ENCODE measurements at places on chromosomes 5 and 9.

- peak; percentile 48 for DNase-seq
These were observed 84.0 kb downstream of the ZFAND5 start for GRCh38 chr9:72280913-72281500.

- DNase-seq = no peak
These were observed 424.1 kb upstream of the KIF2A start for GRCh38 chr5:61881821-61882487.

- DNase-seq = no peak
These were observed 58.9 kb upstream of the ORM1 start for GRCh38 chr9:114263853-114264510.

GRCh38 chr5:171635561-171636245 lies 149.9 kb upstream of the SMIM23 start:
- no peak for DNase-seq

- DNase-seq = no peak
These were observed 79.0 kb downstream of the GLDC start for GRCh38 chr9:6566409-6567139.

GRCh38 chr9:69412741-69413150 lies 87.7 kb downstream of the ENTREP1 start:
- peak; percentile 85 for DNase-seq

GRCh38 chr9:117092582-117092981 lies 322.3 kb downstream of the ASTN2 start:
- DNase-seq = no peak

GRCh38 chr9:126668058-126668457 lies 54.3 kb downstream of the LMX1B start:
- no peak for DNase-seq

- DNase-seq = no peak
These were observed 228.8 kb downstream of the ARRDC3 start for GRCh38 chr5:91154338-91154737.

DNA sequence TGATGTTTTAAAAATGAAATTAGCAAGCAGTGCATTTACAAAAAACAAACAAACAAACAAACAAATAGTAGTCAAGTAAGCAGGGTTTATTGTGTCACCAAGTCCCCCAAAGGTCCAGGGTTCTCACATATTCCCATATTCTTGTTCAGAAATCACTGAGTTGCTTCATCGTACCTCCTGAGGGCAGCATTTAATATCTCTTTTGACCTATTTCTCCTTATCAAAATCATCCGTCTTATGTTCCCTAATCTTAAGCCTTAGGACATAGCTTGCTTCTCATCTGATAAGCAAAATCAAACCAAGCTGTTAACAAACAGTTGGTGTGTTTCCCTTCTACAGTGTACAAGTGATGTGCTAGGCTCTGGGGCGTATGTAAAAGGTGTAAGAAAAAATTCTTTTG lies 109.5 kb upstream of the MAN2A1 start:
- DNase-seq = no peak

DNA sequence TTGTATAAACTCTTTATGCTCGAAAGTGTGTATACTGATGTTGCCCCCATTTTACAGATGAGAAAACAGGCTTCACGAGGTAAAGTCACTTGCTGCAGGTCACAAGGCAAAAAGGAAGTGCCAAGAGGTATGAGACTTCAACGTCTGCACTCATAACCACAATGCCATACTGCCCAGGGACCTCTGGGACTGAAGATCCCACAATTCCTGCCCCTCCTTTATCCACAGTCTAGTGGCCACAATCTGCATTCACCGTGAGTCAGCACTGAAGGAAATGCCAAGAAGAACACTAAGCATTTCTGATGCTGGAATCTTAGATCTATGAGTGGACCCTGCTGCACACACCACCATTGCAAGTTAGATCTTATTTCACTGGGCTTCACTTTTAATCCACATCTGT lies 37.3 kb downstream of the MED27 start:
- no peak for DNase-seq

DNA sequence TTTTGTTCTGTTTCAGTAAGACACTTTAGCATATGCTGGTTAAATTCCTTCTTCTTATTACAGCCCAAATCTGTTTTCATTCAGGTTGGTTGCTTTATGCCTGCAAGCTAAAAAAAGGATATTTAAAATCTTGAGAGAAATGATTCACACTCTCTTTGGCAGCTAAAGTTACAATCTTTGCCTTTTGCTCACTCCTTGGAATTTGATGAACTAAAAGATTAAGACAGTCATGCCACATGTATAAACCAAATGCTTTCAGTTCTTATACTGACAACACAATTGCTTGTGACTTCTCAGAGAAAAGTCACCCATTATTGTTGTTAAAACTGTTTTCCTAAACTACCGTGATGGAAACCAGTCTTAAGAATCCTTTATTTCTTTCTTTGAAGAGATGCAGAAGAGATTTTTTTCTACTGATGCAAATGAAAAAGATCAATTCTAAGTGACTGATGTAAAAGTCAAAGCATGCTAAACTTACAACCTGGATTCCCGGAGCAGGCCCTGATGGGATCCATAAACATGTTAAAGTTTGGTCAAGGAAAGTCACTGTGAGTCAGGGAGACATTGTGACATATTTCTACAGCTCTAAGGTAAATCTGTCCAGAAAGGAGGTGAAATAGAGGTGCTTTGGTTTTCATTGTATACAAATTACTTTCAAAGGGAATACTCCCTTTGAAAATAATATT lies 144.2 kb upstream of the CDH10 start:
- no peak for DNase-seq

- DNase-seq = no peak
These were observed 281.0 kb downstream of the RASEF start for GRCh38 chr9:82781921-82782392.

DNA sequence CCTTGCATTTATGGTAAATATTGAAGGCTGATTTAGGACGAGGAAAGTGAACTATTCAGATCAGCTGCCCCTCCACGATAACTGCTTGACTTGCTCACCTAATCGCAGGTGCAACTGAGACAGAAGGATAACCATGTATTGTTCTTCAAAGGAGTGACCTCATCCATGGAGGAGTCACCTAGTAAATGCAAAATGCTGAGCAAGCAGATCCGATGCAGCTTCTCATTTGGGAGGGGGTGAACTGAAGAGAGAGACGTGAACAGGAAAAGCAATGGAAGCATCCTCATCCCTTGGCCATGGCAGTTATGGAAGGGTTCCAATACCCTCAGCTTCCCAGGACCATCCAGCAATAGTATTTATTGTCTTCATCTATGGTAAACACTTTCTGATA lies 47.5 kb downstream of the RASGRF2 start:
- DNase-seq = no peak

DNA sequence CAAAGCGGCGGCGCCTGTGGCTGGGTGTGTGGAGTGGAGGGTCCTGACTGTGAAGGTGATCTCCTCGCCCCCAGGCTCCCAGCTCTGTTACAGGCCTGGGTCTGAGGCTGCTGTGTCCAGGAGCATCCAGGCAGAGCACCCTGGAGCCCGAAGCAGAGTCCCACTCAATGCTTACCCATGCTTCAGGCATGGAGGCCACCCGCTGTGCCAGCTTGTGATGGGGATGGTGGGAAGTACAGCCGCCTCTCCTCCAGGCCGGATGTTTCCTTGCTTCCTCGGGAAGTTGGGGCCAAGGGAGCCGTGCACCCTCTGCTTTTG lies 255.9 kb upstream of the IRX1 start:
- no peak for DNase-seq

DNA sequence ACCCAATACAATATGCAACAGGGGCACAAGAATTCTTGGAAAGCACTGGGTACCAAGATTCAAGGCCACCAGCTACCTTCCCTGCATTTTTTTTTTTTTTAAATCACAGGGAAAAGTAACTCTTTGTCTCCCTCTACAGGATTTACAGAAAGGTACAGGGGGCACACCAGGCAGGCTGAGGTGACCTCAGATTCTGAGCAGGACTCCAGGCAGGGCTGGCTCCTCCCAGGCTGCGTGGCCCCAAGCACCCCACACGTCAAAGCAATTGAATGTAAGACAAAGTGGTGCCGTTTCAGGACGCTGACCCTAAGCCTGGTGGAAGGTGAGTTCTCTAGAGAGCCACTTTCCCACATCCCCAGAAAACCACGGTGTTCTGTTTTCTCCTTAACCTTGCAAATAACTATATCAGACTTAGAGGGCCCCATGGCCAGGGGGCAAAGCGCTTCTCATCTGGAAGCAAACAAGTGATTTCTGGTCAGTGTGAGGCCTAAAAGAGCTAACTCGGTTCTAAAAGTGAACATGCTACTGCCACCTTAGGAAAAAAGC lies 222.6 kb downstream of the ROR2 start:
- DNase-seq = peak; percentile 74

DNA sequence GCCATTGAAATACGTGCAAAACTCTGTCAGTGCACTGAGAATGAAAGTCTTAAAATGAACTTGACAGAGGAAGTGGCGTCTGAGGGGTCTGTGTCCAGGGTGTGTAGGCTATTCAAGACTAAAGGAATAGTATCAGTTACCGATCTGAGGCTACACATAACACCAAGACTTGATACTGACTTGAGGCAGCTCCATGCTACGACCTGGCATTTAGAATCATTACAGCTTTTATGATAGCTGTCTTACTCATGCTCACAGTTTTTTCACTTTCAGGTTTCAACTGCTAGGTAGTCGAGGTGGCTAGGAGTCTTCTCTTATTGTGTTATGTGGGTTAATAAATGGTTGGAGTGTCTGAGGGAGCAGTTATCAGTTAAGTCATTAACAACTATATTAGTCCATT lies 92.8 kb upstream of the SLCO6A1 start:
- DNase-seq = no peak

DNA sequence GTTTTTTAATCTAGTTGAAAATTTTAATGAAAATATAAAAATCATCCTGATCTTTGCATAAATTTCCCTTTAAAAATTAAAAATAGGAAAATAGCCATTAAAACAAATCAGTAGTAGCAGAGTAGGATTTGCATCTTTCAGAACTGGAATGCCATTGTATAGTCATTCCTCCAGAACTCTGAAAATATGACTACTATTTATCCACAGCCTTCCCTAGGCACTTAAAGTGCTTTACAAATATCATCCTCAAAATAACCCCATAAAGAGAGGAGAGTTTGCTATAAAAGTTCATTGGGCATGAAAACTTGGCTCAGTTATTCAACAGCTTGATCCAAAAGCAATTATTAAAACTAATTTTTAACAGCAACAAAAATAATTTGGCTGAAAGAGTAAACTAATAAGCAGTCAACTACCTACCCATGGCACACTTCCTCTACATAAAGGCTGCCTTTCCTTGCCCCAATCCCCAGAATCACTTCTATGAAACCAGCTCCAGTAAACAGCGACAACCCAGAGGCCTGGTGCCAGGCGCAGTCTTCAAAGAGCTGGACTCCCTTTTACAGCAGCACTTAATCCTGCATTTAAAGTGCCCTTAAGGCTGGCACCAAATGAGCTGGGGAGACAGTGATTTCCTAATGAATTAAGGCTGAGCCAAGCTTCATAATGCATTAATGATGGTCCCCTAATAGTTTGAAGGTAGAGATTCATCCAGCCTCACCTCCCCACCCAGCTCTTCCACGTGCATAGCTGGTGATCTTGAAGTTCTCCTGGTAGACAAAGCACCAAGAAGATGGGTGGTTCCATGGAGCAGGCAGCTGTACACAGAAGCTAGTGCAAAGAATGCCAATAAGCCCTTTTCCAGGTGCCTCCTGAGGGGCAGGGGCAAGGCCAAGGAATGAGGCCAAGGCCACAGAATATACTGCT lies 36.1 kb downstream of the LHFPL2 start:
- DNase-seq = no peak

DNA sequence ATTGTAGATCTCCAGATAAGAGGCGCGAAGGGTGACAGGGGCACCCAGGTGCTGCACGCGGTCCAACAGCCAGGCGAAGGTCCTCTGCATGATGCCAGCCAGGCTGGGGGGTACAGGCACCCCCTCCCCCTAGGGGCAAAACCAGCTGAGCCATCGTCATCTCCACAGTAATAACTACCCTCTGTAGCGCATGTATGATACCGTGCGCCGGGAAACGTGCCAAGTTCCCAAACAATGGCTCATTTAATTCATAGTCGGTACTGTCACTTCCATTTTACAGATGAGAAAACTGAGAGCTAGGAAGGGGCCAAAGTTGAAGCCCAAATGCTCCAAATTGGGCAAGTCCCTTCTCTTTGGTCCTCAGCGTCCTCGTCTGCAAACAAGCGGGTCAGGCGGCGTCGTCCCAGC lies 1.5 kb downstream of the KIF12 start:
- DNase-seq = no peak

DNA sequence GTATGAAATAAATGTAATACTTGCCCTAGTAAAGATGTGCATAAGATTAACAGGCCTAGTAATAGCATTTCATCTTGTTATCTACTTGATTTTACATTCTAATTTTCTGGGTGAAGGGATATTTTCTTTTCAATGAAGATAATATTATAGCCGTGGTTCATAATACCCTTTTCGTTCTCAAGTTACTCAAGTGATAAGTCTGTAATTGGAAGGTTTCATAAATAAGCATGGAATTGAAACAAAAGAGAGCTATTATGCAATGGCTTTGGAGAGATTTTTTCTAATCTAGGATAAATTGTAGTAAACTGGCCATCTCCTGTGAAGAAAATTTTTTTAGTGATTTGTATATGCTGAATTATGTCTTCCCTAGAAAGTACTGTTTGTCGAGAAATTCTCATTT lies 19.0 kb downstream of the NAA35 start:
- DNase-seq = no peak

DNA sequence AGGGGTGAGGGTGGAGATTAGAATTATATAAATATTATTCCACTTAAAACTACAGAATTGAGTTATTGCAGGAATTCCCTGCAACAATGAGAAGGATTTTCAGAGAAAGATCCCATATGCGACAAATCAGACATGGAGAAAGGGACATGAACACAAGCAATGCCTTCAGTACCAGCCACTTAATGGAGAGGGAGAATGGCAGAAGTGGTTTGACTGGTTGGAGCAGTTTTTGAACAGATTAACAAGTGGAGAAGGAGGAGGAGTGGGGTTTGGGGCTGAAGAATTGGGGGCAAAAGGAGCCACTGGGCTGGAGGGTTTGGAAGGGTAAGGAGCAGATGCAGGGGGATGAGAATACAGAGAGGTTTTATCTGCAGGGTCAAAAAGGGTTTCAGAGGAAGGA lies 620.9 kb upstream of the PTPRD start:
- no peak for DNase-seq

DNA sequence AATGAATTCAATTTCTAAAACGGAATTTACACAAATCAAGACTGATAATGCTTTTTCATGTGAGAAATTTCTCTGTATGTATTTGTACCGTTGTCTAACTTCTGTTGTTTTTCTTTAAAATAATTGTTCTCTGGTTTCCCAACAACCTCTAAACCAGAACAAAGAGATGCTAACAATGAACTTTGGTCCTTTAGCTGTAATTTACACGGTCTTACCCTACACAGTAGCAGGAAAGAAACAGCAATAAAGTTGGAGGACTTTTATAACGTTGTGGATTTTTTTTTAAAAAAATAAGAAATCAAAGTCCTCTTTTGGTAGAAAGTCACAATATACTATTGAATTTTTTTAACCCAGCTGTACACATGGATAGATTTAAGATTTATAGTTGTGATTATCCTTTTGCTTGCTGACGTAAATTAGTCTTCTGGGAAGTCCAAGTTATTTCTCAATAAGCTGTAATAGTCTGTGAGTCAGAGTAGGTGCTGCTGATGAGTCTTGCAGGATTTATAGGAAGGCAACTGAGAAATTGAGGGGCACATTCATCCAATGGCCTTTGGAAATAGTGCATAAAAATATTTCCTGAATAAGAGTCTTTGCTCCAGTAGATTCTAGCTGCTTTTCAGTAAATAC lies 76.8 kb upstream of the PCSK1 start:
- DNase-seq = peak; percentile 19

- no peak for DNase-seq
These were observed 414.5 kb upstream of the ARRDC3 start for GRCh38 chr5:91797576-91797975.

GRCh38 chr5:75091597-75091996 lies 39.2 kb upstream of the GCNT4 start:
- no peak for DNase-seq

All from HuH-7 (cell line).